ENCODE measurements at places on chromosomes 2 and 18.
A peak's percentile ranks its signal among the peaks of the same experiment; 100 is the strongest.

DNA sequence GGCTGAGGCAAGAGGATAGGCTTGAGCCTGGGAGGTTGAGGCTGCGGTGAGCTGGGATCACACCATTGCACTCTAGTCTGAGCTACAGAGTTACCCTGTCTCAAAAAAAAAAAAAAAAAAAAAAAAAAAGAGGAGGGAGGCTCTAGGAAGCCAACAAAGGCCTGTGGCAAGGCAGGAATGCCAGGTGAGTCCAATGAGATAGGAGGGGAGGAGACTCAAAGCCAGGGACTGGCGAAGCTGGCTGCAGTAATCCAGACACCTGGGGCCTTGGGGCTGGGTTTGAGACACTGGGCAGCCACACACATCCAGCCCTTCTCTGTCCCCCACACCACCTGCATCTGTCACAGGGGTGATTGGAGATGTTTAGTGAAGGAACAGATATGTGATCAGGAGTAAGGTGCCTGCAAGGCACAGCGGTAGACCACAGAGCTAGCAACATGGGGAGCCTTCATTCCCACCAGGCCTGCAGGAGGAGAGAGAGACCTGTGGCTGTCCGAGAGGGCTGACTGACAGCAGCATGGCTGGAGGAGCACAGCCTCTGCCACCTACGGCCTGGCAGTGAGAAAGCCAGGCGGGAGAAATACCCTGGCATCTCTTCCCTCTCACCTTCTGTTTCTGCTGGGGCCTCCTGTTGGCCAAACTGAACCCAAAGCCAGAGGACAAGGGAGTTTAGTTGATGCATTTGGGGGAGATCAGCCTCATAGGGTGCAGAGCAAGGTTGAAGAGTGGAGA is 9.5 kb downstream of the CHPF start:
- no peak for DNase-seq

- DNase-seq, result no peak
Measured at GRCh38 chr2:145691659-145692058, 1171.7 kb upstream of the ZEB2 start.

DNA sequence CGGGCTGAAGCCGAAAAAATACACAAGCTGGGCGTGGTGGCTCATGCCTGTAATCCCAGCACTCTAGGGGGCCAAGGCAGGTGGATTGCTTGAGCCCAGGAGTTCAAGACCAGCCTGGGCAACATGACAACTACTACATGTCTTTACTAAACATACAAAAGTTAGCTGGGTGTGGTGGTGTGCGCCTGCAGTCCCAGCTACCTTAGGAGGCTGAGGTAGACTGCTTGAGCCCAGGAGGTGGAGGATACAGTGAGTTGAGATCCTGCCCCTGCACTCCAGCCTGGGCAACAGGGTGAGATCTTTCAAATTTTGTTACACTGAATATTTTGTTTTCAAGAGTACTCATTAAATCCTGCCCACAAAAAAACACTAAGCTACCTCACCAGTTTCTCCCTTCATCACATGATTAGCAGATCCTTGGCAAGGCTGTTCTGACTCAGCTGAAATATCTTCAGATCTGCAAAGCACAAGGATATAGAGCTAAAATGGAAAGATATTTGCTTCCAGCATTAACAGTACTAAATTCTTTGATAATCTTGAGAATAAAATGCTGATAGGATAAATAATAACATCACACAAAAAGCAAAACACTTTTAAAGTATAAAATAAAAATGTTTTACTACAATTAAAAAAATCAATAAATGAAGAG is 28.2 kb upstream of the MCM6 start:
- no peak for DNase-seq

DNA sequence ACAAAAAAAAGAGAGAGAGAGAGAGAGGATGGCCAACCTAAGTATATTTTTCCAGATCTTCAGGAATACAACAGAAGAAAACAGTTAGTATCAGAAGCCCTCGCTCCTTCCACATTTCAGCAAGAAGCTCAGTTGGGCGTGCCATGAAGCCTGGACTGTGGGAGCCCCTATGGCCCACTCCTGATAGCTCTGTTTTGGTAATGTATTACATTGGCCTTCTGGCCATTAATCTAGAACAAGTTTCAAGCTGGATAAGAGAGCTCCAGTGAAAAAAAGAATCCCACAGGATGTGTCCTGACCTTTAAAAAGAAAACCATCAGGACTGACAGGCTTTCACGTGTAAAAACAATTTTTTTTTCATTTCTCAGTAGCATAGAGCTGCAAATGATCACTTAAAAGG is 197.9 kb downstream of the ICOS start:
- DNase-seq, result no peak

- no peak for DNase-seq
Measured at GRCh38 chr2:236861196-236861875, 224.4 kb upstream of the COPS8 start.

DNA sequence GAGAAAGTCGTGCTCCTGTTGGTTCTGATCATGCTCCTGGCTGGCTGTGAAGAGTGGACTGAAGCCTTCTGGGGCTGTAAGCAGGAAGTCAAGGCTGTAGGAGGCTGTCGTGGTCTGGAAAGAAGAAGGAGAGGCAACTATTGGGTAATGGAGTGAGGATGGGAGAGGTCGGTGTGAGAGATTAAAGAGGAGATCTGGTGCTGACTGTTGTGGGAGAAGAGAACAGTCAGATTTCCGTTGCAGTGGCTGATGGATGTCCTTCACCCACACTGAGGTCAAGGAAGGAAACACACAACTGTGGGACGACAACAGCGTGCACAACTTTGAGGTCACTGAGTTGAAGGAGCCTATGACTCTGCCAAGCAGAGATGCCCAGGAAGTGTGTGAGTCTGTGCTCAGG is 2.8 kb upstream of the PSMD1 start:
- DNase-seq, result no peak

GRCh38 chr2:60294901-60295635 is 258.4 kb downstream of the BCL11A start:
- DNase-seq, result peak; percentile 28

DNA sequence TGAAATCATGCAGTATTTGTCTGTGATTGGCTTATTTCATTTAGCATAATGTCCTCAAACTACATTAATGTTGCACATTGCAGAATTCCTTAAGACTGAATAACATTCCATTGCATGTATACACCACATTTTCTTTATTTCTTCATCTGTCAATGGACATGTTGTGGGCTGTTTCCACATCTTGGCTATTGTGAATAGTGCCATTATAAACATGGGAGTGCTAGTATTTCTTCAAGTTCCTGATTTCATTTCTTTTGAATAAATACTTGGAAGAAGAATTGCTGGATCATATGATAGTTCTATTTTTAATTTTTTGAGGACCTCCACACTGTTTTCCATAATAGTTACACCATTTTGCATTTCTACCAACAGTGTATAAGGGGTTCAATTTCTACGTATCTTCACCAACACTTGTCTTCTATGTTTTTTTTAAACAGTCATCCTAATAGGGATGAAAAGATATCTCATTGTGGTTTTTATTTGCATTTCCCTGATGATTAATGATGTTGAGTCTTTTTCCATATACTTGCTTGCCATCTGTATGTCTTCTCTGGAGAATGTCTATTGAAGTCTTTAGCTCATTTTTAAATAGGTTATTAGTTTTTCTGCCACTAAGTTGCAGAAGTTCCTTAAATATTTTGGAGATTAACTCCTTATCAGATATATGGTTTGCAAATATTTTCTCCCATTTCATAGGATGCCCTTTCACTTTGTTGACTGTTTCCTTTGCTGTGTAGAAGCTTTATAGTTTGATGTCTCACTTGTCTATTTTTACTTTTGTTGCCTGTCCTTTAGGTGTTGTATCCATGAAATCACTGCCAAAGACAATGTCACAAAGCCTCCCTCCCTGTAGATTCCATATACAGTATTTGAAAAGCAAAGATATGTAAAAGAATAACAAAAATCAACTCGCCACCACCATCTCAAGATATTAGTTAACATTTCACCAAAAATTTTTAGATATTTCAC is 14.6 kb downstream of the FBXO11 start:
- no peak for DNase-seq

DNA sequence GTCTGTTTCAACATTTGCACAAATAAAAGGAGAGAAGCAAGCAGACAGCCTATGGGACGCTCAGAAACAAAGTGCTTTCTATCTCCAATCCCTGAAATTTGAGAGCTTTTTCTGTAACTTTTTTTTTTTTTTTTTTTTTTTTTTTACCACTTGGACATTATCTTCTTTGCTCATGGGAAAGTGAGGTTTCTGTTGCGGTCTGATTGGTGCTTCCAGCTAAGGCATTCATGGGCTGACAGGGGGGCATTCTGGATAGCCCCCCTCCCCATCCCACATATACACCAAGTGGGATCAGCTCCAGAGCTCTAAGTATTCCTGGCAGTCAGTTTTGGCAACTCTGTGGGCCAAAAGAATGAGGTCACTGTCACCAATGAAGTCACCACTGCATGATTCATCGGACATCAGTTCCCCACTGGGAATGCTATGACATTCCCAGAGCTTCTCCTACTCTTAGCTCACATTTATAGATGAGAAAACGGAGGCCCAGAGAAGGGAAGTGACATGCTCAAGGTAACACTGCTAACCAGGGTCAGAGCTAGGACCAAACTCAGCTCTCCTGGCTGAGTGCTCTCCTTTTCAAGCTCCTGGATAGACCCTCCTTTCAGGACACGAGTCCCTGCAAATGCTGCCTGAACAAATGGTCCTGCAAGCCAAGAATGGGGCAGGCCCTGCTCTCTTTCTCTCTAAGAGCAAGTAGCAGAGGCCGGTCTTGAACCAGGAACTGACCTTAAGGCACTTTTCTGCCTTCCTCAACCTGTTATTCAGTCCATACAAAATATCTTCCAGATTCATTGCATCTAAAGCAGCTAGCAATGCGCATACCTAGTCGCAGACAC is 61.3 kb downstream of the TMEM247 start:
- DNase-seq, result no peak

GRCh38 chr2:215403441-215404347 is 32.2 kb downstream of the FN1 start:
- DNase-seq, result no peak

DNA sequence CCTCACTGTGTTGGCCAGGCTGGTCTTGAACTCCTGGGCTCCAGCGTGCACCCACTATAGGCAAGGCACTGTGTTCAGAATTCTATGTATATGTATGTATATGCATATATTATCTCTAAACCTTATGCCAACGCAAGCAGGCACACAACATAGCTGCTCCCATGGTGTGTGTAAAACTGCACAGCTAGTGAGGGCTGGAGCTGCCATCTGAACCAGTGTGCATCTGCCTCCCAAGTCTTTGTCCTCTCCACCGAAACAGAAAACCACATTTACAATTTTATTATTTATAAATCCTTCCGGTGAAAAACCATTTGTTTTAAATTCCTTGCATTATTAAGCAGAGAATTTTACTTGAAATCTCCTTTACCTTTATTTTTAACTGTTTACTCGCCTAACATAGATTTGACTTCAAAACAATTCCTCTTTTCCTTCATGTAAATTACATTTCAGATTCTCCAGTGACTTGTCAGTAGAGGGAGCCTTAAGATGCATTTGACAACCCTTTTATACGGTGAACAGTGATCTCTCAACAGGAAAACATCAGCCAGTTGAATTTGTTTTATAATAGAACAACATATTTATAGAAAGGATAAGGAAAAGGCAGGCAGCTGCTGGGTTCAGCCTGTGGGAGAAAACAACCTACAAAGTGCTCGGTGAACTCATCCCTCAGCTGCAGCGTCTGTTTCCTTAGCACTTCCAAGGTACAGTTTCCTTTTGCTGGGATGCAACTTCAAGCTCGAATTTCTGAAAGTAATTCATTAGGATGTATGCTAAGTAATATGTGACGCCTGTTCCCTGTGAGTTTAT is 101.2 kb downstream of the MYT1L start:
- no peak for DNase-seq

- DNase-seq, result no peak
Measured at GRCh38 chr2:143378996-143379395, 249.8 kb downstream of the ARHGAP15 start.

DNA sequence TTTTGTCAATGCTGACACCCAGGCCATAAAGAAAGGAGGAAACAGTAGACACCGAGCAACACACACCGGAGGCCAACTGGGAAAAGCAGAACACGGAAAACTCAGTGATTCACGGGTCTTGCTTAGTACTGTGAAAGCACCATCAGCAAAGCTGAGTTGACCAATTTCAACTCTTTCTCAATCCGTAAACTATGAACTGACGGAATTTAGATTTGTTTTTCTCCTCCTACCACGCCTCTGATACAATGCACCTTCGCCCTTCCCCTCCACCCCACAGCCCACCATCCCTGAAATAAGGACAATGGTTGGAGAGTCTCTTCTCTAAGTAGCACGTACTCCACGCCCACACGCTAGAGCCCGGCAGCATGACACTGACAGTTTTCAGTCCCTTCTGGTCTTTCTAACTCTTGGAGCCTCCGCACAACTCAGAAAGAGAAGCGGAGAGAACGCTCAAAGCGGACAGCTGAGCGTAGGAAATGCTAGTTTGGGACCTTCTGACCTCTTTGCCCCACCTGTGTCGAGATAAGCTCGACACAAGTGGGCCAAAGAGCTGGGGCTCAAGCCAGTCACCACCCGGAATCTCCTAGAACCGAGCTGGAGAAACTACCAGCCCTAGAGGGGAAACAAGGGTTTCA is 669 bp downstream of the LNPK start:
- DNase-seq, result peak; percentile 55

GRCh38 chr18:47912794-47913585 is 17.5 kb downstream of the SMAD2 start:
- DNase-seq, result no peak

DNA sequence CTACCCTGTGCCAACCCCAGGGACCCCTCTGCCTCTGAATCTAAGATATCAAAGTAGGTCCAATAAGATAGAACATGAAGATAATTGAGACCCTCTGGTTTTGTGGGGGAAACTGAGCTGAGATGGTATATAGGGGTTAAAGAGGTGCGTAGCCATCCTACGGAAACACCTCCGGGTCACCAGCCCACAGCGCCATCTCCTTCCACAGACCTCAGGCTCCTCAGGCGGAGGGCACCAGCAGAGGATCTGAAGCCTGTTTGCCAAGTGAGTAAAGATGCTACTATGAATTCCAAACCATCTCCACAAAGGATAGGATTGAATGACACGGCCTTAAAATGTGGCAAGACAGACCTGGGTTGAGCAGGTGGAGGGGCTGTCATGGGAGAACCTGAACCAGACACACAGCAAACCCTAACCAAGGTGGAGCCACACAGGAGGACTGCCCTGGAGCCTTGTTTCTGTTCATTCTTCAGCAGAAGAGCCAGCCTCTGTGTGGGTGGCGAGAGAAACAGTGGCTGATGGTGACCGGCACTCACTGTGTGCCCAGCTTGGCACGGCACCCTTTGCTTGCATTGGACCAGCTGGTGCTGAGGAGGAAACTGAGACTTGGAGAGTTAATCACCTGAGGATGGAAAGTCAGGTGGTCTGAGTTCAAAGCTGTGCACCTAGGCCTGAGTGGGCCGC is 10.2 kb downstream of the GBX2 start:
- no peak for DNase-seq

GRCh38 chr2:28437149-28437835 is 44.6 kb downstream of the FOSL2 start:
- no peak for DNase-seq
